Thymus (tissue), 14 donors: ENCODE measurements at places on chromosomes 2 and 18.
A peak's percentile ranks its signal among the peaks of the same experiment; 100 is the strongest.

DNA sequence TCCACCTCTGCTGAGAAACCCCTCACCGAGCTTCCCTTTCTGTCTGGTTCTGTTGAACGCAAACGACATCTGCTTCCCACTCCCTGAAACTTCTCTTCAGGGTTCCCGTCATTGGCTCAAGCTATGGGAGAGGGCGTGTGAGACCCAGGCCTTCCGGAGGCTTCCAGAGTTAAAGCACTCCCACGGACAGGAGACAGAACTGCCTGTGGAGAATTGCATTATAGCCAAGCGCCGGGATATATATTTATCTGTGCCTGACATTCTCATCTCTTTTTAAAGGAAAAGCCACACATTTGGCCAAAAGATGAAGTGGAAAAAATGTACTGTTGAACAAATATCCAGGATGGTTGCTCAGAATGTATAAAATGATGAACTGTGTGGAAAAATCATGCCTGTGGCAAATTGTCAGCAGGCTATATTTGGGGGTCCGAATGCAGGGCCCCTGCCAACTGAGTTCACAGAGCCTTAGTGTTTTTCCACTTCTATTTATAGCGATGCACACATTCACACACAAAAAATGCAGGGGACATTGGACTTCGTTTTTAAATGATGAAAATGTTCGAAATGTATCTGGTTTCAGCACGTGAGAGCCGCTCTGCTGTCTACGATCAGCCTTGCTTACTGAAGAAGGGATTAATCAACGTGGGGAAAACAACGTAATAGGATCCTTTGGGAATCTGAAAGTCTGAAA, 59.5 kb downstream of the E2F6 start:
- H3K36me3 ChIP-seq: no peaks in the 10 kb centered on the region
- H3K27ac ChIP-seq: no peak overlapping the region
- no peaks in the 10 kb centered on the region for H3K27me3 ChIP-seq
- no peak overlapping the region for H3K4me3 ChIP-seq
- no peak for DNase-seq

- H3K27ac ChIP-seq: no peak overlapping the region
- H3K27me3 ChIP-seq: no peaks in the 10 kb centered on the region
Observed at GRCh38 chr2:62099523-62100175, 96.3 kb upstream of the B3GNT2 start.

DNA sequence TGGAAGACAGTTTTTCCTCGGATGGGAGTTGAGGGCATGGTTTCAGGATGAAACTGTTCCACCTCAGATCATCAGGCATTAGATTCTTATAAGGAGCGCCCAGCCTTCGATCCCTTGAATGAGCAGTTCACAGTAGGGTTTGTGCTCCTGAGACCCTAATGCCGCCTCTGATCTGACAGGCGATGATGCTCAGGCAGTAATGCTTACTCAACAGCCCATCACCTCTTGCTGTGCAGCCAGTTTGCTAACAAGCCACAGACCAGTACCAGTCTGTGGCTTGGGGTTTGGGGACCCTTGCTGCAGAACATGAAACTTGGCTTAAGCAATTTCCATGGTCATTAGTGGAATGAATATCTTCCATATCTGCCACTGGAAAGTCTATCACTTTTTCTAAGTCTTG, 56.4 kb downstream of the GORASP2 start:
- no peaks in the 10 kb centered on the region for H3K4me1 ChIP-seq
- peaks cover 4% of the 10 kb centered on the region for H3K36me3 ChIP-seq
- H3K4me3 ChIP-seq: no peak overlapping the region
- no peaks in the 10 kb centered on the region for H3K27me3 ChIP-seq
- no peak overlapping the region for H3K27ac ChIP-seq

- no peaks in the 10 kb centered on the region for H3K27me3 ChIP-seq
- no peaks in the 10 kb centered on the region for H3K4me1 ChIP-seq
- H3K27ac ChIP-seq: no peak overlapping the region
- H3K4me3 ChIP-seq: no peak overlapping the region
- no peaks in the 10 kb centered on the region for H3K36me3 ChIP-seq
Observed at GRCh38 chr2:211982162-211982561, 556.4 kb downstream of the ERBB4 start.

DNA sequence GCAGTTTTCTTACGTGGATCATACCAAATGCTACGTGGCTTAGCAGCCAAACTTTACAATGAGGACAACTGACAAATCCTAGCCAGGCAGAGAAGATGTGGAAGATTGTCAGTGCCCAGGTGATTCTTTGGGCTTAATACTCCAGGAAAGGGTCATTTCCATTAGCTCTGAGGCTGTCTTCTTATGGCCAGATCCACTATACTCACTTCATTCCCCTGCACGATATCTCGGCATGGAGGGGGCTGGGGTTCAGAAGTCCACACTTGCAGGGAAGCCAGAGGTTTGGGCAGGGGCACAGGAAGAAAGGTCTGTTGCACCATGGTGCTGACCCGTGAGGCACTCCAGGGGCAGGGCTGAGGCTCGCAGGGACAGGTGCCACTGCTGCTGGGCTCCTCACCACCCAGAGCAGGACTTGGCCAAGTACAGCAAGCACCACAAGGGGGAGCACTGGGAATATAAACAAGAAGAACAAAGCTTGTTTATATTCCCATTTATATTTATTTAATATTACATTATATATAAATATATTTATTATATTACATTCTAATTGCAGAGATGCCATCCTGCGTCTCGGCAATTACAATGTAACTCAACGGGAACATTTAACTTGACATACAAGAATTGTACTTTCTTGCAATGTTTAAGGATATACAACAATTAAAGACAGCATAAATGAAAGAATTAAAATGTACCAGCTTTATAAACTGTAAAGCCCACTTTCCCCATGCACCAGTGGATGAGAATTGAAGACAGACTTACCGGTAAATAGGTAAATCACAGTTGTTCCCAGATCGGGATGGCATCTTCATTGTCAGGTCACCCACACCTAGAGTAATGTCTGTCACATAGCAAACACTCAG, 27.2 kb downstream of the CLUL1 start:
- no peak overlapping the region for H3K4me3 ChIP-seq
- H3K4me1 ChIP-seq: no peaks in the 10 kb centered on the region
- peak; percentile 50 for DNase-seq
- H3K27ac ChIP-seq: no peak overlapping the region

DNA sequence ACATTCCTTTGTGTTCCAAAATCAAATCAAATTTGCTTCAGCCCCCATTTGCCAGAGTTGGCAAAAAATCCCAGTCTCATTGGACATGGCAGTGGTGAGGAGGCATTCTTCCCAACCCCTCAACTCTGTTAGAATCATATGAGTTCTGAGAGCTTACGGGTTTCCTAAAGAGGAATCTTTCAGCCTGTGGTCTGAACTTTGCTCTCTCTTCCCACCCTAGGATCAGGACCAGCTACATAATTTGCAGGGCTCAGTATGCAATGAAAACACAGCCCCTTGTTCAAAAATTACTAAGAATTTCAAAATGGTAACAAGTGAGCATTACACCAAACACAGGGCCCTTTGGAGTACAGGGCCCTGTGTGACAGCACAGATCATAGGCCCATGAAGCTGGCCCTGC, 47.1 kb upstream of the RMND5A start:
- no peaks in the 10 kb centered on the region for H3K4me1 ChIP-seq
- H3K4me3 ChIP-seq: no peak overlapping the region
- no peaks in the 10 kb centered on the region for H3K36me3 ChIP-seq
- no peak for DNase-seq
- no peak overlapping the region for H3K27ac ChIP-seq
- no peaks in the 10 kb centered on the region for H3K27me3 ChIP-seq

- no peaks in the 10 kb centered on the region for H3K36me3 ChIP-seq
- peaks cover 14% of the 10 kb centered on the region for H3K4me1 ChIP-seq
- no peaks in the 10 kb centered on the region for H3K27me3 ChIP-seq
- peak; percentile 42 for DNase-seq
- H3K4me3 ChIP-seq: peak overlapping the region; percentile 54
Observed at GRCh38 chr2:231780123-231780908, 766 bp downstream of the PDE6D start.
